ENCODE measurements at places on chromosomes 5 and 9. TPM values are rescaled to one million over a fixed set of nuclear protein-coding genes. Genes with fewer than 3 reads are reported as not detected.

- no peak overlapping the region for H3K4me3 ChIP-seq
- H3K36me3 ChIP-seq = no peaks in the 10 kb centered on the region
- no peak overlapping the region for H3K27ac ChIP-seq
- no peaks in the 10 kb centered on the region for H3K27me3 ChIP-seq
- no peak for DNase-seq
- H3K4me1 ChIP-seq = no peaks in the 10 kb centered on the region
Observed at GRCh38 chr9:13786131-13786530, 506.6 kb upstream of the MPDZ start.

DNA sequence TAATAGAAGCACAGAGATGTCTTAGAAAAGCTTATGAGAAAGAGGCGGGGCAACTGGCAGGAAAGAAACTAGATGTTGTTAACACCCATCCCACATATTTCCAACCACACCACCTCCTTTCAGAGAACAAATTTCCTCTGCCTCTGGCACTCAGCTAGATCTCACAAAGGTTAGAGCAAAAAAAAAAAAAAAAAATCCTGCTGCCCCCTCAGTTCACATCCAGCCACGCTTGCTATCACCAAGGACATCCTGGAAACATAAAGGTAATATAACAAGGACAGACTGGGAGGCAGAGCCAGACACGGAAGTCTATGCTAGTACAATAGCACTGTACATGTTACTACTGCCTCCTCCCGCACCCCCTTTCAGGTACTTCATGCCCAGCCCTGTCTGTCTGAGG, 238.0 kb upstream of the PTGER4 start:
- no peak for DNase-seq
- no peak overlapping the region for H3K4me3 ChIP-seq
- no peaks in the 10 kb centered on the region for H3K4me1 ChIP-seq
- H3K27me3 ChIP-seq = no peaks in the 10 kb centered on the region

- H3K4me1 ChIP-seq = no peaks in the 10 kb centered on the region
- no peaks in the 10 kb centered on the region for H3K27me3 ChIP-seq
- no peak overlapping the region for H3K4me3 ChIP-seq
- DNase-seq = no peak
- H3K36me3 ChIP-seq = no peaks in the 10 kb centered on the region
- no peak overlapping the region for H3K27ac ChIP-seq
Observed at GRCh38 chr5:108858959-108859358, 111.3 kb downstream of the FER start.

GRCh38 chr9:24132244-24132643, 306.2 kb upstream of the ELAVL2 start:
- no peaks in the 10 kb centered on the region for H3K4me1 ChIP-seq
- no peaks in the 10 kb centered on the region for H3K36me3 ChIP-seq
- no peak overlapping the region for H3K27ac ChIP-seq
- no peaks in the 10 kb centered on the region for H3K27me3 ChIP-seq

DNA sequence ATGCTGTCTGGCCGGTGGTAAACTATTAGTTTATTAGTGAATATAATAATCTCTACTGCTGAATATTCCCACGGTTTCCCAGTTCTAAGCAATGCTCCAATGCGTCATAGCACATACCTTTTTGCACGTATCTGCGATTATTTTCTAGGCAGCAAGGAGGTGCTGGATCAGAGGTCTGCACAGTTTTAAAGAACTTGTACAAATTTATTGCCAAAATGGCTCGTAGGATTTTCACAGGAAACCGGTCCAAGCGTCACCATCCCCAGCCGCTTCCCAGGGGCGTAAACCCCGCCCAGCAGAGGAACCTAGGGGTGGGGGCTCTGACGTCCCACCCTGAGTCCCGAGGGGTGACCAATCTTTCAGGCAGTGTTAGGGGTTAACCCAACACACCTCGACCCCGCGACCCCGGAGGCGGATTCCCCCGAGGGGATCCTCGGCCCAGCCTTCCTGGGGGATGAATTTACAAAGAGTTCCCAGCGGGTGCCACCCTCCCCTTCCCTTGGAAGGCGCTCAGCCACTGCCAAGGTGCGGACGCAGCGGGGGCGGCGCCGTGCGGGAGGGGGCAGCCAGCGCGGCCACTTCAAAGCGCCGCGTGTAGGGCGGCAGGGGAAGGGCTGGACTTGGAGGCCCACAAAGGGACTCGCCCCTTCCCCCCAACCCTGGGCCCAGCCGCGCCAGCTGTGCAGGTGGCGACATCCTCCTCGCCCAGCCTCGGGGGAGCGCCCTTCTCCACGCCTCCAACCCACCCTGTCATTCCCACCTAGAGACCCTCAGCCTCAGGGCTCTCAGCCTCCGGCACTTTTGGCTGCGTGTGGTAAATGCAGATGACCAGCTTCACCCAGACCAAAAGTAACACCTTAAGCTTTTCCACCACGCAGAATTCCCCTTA, 43.5 kb upstream of the TCF7 start:
- H3K36me3 ChIP-seq = no peaks in the 10 kb centered on the region
- no peak overlapping the region for H3K27ac ChIP-seq
- H3K27me3 ChIP-seq = peaks cover 2% of the 10 kb centered on the region
- DNase-seq = no peak
- peak overlapping the region; percentile 32 for H3K4me3 ChIP-seq

- H3K27me3 ChIP-seq = no peaks in the 10 kb centered on the region
- H3K36me3 ChIP-seq = no peaks in the 10 kb centered on the region
- H3K27ac ChIP-seq = peak overlapping the region; percentile 79
- peaks cover 19% of the 10 kb centered on the region for H3K4me1 ChIP-seq
- DNase-seq = no peak
Observed at GRCh38 chr9:75229605-75230332, 141.5 kb downstream of the OSTF1 start.

GRCh38 chr5:113215401-113216060, 219.3 kb downstream of the TSSK1B start:
- no peaks in the 10 kb centered on the region for H3K36me3 ChIP-seq
- H3K4me3 ChIP-seq = no peak overlapping the region
- H3K4me1 ChIP-seq = peaks cover 19% of the 10 kb centered on the region
- H3K27me3 ChIP-seq = no peaks in the 10 kb centered on the region

DNA sequence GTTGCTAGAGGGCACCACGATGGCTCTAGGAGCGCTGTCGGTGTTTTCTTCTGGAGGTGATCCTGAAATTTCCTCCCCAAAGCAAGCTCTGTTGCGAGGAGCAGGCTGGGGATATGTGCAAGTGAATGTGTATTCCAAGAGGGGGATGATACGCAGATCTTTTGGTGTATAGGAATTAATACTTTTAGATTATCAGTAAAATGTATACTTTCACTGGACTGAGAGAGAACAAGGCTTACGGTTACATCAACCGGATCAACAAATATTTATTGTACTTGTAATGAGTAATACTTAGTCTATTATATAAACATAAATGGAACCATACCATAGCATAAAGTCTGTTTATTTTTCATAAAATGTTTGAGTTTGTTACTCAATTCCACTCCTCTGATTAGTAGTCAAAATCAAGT, 632 bp upstream of the PRKAA1 start:
- H3K27me3 ChIP-seq = no peaks in the 10 kb centered on the region
- H3K36me3 ChIP-seq = no peaks in the 10 kb centered on the region
- H3K4me1 ChIP-seq = peaks cover 6% of the 10 kb centered on the region
- peak overlapping the region; percentile 91 for H3K27ac ChIP-seq
- peak overlapping the region; percentile 99 for H3K4me3 ChIP-seq

The SPATA31E1 gene
- not detected for total RNA-seq

The KIF12 gene
- total RNA-seq = 3.8 TPM

All from liver (tissue), 10 donors.